ENCODE measurements at places on chromosomes 13 and 19.

- DNase-seq = no peak
Measured at GRCh38 chr13:99778500-99778899, 193.1 kb downstream of the ZIC5 start.

GRCh38 chr13:75418997-75419396 lies 63.0 kb downstream of the TBC1D4 start:
- DNase-seq = no peak

DNA sequence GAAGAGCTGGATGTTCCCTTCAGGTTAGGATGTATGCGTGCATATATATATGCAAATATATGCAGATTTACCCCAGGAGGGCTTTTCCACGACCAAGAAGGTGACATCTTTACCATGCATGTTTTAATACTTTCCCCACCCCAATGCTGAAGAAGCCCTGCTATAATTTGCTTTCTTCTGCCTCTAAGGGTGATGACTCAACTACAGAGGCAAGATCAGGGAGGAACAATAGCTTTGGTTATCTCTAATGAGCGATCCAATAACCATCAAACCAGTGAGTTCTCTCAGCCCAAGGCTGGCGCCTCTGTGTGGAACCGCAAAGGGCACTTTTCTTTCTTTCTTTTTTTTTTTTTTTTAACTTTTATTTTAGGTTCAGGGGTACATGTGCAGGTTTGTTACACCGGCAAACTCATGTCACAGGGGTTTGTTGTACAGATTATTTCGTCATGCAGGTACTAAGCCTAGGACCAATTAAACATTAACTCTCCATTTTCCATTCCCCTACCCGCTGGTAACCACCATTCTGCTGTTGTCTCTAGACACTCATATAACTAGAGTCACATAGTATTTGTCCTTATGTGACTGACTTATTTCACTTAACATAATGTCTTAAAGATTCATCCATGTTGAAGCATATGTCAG lies 25.7 kb upstream of the UBE2L5 start:
- DNase-seq = no peak

DNA sequence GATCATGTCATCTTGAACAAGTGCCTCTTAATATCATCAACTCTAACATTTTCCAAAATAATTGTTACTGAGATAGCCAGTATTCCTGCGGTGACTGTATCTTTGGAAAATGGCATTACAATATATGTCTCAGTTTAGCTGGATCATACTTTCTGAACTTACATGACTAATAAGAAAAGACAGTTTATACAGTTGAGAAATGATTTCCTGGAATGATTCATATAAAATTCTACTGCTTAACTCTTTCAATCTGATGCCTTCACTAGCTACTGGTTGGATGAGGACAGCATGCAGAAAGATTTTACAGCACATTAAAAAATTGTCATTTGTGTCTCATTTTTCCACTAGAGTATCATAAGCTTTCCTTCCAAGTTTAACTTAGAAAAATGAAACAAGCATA lies 302.1 kb downstream of the PCDH17 start:
- no peak for DNase-seq

DNA sequence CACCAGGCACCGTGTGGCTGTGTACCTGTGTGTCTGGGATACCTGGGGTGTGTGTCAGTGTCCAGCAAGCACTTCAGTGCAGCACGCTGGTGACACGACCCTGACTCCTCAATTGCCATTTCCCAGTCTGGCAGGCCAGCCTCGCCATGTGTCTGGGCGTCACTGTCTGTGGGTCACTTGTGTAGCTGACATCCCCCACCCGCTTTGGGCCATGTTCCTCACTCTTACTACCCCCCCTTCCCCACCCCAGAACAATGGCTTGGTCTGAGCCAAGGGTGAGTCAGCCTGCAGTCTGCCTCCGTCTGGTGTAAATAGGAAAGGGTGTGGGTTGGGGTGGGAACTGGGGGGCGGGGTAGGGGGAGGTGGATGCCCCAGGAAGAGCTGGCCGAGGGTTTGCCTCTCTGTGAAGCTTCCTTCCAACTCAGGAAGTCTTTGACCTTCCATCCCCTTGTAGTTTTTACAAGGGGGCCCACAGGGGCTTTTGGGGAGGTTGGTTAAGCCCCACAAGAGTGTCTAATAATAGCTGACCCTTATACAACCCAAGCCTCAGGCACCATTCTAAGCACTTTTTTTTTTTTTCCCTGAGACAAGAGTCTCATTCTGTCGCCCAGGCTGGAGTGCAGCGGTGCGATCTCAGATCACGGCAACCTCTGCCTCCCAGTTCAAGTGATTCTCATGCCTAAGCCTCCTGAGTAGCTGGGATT lies 17.6 kb downstream of the NOVA2 start:
- DNase-seq = no peak

DNA sequence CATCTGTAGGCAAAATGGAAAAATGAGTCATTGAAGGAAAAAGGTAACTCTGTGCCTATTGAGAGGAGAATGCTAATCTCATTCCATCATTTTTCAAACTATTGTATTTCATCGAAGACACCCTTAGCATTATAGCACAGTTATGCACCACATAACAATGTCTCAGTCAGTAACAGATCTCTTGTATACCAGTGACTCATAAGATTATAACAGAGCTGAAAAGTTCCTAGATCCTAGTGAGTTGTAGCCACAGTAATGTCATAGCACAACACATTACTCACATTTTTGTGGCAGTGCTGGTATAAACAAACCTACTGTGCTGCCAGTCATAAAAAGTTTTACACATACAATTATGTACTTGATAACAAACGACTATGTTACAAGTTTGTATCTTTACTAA lies 1077.6 kb downstream of the DIAPH3 start:
- DNase-seq = no peak

DNA sequence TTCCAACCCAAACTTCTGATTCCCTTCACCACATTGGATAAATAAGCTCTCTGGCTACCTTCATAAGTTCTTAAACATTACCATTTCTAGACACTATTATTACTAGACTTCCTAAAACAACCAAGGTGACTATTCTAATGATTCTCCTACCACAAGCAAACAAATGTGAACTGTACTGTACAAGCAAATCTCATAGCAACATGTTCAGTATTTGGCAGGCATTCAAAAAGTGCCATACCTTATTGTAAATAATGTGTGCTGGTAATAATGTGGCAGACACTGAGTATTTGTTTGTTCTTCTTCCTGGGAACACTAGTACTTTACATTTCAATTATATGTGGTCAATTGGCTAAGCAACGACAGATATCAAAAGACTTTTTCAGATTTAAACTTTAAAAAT lies 986.0 kb upstream of the SPRY2 start:
- DNase-seq = no peak

DNA sequence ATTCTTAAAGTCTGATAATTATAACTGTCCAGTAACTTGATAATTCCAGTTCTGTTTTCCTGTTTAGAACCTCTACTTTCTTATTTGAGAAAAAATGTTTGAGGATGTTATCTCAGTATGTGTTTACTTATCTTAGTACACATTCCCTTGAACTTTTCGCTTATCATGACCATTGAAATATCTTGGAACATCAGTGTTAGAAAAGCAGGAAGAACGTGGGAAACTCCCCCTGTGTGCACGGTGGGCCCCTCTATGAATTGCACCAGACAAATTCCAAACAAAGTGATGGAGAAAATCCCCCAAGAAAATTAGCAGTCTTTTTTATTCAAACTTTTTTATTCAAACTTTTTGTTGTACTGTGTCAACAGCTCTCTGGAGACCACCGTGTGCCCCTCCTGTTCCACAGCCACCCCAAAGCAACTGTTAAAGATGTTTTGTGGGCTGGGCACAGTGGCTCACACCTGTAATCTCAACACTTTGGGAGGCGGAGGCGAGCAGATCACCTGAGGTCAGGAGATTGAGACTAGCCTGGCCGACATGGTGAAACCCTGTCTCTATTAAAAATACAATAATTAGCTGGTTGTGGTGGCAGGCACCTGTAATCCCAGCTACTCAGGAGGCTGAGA lies 78.3 kb upstream of the PEG3 start:
- no peak for DNase-seq

DNA sequence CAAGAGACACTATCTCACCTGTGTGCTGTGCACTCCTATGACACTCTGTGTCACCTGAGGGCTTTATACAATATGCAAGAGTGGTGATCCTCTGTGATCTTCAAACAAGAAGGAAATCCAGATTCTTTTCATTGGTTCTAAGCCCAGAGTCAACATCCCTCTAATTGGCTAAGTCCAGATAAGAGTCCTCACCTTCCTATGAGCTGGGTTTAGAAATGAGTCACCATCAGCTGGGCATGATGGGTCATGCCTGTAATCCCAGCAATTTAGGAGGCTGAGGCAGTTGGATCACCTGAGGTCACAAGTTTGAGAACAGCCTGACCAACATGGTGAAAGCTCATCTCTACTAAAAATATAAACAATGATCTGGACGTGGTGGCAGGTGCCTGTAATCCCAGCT lies 144.4 kb downstream of the ZNF675 start:
- no peak for DNase-seq

GRCh38 chr13:71801165-71801760 lies 65.7 kb downstream of the DACH1 start:
- DNase-seq = no peak

DNA sequence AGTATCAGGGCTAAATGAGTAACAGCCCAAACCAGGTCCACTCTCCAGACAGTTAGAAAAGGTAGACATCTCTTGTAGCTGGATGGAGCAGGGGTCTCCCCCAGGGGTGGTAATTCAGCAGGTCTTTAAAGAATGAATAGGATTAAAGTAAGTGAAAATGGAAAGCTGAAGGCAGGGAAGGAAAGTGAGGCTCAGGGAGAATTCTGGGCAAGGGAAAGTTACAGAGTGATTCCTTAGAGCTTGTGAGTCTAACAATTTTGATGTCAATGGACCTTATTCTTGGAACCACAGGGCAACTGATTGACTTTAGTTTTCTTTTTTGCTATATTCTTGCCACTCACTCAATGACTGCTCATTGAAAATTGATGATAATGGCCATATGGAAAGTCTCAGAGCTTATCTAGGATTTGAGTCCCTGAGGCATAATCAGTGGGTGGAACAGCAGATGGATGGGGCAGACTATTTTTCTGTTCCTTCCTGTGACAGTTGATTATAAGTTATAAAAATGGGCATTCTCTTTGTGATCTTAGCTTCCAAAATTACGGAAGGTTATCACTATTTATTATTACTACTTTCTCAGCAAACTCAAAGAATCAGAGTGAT lies 76.9 kb downstream of the LRCH1 start:
- DNase-seq = no peak

DNA sequence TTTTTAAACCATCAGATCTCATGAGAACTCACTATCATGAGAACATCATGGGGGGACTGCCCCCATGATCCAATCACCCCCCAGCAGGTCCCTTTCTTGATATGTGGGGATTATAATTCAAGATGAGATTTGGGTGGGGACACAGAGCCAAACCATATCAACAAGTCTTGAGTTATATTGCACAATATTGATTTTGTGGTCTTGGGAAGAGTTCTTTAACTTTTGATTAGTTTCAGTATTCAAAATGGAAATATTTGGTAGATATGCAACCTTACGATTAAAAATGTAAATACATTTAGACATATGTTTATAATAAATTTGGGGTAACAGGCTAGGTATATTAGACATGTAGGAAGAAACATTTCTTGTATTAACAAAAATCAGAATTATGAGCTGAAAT lies 188.2 kb downstream of the GPC5 start:
- no peak for DNase-seq

GRCh38 chr19:35731353-35731752 lies 10.9 kb downstream of the IGFLR1 start:
- no peak for DNase-seq

DNA sequence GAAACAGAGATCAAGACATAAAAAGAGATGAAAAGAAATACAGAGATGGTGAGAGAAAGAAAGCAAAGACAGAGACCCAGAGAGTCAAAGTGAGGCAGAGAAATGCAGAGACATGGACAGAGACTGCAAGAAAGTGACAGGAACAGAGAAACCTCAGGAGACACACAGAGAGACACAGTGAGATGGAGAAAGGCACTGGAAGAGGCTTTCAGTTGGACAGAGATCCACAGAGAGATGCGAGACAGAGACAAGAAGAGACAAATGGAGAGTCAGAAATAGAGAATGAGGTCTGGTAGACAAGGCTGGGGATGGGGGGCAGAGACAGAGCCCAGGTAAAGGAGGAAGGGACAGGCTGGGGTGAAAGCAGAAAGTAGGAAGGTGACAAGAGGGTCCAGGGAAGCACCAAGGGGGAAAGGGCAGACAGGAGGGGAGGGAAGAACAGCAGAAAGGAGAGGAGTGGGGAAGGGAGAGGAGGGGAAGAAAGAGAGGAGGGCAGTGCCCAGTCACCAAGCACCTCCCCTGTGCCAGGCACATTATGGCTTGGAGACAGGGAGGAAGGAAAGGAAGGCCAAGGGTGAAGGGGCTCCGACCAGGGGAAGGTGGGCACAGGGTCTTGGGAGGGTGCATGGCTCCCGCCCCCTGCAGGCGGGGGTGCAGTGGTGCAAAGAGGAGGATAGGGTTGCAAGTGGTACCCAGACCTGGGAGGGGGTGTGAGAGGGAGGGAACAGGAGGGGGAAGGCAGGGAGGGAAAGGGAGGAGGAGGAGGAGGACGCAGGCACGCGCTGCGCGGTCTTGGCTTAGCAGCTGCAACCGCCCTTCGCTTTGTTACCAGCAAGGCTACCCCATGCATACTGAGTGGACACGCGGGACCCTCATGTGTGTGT lies 38.4 kb downstream of the DEDD2 start:
- no peak for DNase-seq

GRCh38 chr19:31232871-31233270 lies 116.4 kb downstream of the TSHZ3 start:
- no peak for DNase-seq

- DNase-seq = no peak
Measured at GRCh38 chr13:34867590-34867989, 74.5 kb upstream of the NBEA start.

GRCh38 chr19:11405846-11406643 lies 13.1 kb downstream of the RGL3 start:
- peak; percentile 70 for DNase-seq

- no peak for DNase-seq
Measured at GRCh38 chr13:112712451-112713207, 22.8 kb downstream of the ATP11A start.

- DNase-seq = no peak
Measured at GRCh38 chr19:13460045-13460444, 46.2 kb downstream of the CACNA1A start.

- DNase-seq = no peak
Measured at GRCh38 chr13:19067767-19068166, 113.9 kb downstream of the TUBA3C start.

DNA sequence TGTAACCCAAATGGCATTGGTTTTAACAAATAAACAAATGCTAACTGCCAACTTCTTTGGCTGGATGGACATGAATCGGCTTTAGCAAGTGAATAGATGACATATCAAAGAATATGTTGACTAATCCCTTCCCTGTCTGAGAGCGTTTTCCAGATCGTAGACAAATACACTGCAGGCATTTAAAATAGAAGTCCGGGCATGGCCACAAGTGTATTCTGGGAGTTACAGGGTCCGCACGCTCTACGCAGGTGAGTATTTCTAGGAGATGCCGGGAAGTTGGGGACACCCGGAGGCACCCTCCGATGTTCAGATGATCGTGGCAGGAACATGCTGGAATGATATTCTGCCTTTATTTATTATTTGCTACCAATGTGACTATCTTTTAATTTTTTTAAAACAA lies 53.2 kb upstream of the ZNF536 start:
- DNase-seq = no peak

- DNase-seq = no peak
Measured at GRCh38 chr19:23771761-23772674, 13.3 kb upstream of the ZNF681 start.

Measured in activated CD8-positive, alpha-beta T cell treated with anti-CD3 and anti-CD28 coated beads for 36 hours (primary cell).